CD8-positive, alpha-beta T cell (primary cell): ENCODE measurements at places on chromosomes 1 and 21. TPM values are rescaled to one million over a fixed set of nuclear protein-coding genes. Genes with fewer than 3 reads are reported as not detected.

GRCh38 chr1:3247521-3248121 lies 178.6 kb downstream of the PRDM16 start:
- no peak for DNase-seq

DNA sequence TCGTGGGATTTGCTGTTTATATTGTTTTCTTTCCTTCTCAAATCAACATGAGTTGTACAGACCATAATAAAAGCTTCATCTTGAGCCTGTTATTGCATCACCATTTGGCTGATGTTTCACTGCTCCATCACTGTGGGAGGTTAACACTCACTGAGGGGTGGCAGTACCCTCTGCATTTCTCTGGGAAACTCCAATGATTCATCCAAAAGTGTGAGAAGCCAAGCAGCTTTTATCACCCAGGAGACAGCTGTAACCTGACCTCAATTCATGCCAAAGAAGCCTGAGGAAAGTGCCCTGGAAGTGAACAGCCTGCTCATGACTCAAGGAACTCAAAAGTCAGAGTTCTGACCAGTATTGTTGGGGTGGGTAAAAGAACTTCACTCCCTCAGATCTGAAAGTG lies 84.1 kb downstream of the GPR88 start:
- no peak for DNase-seq

DNA sequence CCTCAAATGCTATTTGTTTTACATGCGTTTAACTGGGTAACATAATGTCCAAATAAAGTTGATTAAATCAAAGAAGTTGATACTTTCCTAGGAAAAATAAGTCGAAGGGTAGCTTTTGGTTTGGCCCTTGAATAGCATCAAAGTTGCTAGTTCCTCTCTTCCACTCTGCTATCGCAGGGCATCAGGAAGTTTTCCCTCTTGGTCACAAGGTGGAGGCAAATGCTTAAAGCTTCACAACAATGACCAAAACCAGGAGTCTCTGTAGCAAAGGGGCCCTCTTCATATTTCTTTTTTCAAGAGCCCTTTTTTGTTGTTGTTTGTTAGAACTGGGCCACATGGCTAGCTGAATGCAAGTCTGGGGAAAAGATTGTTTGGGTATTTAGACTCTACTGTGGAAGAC lies 668.4 kb downstream of the KCNT2 start:
- no peak for DNase-seq

DNA sequence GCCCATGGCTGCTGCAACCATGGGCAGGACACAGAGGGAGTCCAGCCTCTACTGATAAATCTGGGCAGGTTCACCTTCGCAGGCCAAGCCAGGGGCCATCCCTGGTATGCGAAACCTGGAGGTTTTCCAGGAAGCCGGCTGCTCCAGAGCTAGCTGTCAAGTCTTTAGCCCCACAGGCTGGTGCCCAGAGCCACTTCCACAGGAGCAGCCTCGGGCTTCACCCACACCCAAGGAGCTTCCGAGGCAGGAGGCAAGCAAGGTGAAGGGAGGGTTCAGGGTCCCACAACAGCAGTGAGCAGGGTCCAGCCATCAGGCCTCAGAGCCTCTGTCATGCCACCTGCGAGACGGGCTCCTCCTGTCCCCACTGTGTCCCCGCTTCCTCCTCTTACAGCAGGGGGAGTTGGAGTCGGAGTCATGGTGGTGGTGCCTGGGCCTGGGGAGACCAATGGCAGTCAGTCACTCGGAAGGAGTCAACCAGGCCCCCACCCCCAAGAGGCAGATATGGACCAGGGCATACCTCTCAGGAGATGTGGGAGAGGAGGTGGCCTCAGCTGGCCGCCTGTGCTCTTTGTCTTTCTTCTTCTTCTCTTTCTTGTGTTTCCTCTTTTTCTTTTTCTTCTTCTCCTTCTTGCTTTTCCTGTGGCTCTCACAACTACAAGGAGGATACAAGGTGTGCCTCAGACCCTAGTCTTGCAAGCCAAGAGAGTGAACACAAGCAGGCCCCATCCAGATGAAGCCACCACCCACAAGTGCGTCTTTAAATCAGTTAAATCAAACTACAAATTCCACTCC lies 2.1 kb downstream of the C1orf35 start:
- no peak for DNase-seq

DNA sequence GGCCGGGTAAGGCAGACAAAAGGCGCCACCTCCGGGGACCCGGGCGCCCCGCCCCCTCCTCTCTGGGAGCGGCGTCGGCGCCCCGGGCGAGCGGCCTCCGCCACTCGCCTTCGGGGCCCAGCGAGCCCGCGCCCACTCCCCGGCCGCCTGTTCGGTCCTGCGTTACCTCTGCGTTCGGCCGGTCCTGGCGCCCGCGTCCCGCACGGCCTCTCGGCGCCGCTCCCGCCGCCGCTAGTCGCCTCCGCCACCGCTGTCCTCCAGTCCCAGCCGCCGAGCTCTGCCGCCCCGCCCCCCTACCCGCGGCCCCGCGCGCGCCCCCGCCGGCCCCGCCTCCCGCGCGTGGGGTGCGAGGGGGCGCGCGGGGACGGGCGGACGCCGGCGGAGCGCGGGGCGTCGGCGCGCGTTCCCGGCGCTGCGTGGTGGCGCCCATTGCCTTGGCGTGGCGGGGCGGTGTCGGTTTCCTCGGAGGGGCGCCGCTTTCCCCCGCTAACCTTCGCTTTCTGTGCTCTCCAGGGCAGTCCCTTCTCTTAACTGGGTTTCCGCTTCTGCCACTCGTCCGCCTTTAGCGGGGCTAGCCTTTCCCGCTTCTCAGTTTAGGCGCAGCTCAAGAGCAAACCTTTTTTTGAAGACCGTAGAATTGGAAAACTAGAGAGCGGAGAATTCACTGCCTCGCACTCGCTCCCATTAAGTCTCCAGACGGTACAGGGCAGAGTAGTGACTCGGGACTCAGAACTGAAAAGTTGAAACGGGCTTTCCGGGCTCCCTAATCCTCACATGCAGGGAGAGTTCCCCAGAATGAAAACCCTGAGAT lies at the start of gene HP1BP3:
TSS of gene HP1BP3 (minus strand) at position 279 of the 811 bp plus-strand sequence. CDS start 6,867 bp downstream, outside the sequence.
- peak; percentile 87 for DNase-seq

DNA sequence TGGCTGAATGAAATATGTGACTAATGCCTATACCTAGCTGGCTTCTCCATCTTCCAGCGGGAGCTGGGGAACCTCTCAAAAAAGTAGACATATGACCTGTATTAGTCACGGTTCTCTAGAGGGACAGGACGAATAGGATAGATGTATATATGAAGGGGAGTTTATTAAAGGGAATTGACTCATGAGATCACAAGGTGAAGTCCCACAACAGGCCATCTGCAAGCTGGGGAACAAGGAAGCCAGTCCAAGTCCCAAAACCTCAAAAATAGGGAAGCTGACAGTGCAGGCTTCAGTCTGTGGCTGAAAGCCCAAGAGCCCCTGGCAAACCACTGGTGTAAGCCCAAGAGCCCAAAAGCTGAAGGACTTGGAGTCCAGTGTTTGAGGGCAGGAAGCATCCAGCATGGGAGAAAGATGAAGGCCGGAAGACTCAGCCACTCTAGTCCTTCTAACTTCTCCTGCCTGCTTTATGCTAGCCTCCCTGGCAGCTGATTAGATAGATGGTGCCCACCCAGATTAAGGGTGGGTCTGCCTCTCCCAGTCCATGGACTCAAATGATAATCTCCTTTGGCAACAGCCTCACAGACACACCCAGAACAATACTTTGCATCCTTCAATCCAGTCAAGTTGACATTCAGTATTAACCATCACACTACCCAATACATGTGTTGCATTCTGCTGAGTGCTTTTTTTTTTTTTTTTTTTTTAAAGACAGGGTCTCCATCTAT lies 19.6 kb downstream of the OLIG1 start:
- no peak for DNase-seq

DNA sequence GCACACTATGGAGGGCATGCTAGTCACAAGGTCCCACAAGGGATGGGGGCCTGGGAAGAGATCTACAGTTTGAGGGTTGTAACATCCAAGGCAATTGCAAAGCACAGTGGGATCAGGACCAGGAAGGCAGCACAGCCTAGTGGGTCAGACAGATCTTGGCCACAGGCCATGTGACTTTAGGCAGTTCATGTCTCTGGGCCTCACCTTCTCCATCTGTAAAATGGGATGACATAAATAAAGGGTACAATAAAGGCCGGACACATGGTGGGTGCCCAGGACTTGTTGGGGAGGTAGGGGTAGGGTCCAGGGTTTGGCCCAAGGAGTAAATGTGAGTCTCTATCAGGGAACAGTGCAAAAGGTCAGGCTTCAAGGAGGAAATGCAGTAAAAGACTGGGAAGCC lies 18.1 kb upstream of the IGSF21 start:
- no peak for DNase-seq

DNA sequence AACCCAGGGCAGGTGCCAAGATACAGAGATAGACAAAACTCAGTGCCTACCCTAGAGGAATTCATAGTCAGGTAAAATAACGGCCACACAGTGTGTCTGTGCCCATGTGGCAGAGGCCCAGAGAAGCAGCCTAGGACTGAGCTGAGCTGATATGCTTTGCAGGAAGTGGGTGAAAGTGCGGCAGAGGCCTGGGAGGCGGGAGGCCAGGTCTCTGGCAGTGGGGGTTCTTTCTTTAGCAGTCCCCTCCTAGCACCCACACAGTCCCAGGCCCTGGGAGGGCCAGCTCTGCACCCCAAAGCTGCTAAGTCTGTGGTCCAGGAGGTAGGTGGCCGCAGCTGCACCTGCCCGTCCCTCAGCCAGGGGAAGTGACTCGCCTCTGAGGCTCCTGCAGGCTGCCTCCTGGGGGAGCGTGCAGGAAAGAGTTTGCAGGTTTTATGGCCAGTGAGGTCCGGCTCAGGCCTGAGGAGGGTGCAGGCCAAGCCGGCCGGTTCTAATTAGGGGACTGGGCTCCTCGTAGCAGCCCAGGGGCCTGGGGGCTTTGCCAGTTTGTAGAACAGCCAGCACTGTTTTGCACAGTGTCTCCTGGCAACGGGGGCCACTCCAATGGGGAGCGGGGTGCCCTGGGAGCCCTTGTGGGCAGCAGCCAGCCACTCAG lies 107.9 kb downstream of the SPSB1 start:
- DNase-seq, result peak; percentile 65

- no peak for DNase-seq
Measured at GRCh38 chr1:48222501-48223242, at the start of gene SLC5A9. TSS of gene SLC5A9 (plus strand) at chr1:48222716. CDS start at chr1:48222737, 21 bp downstream.

DNA sequence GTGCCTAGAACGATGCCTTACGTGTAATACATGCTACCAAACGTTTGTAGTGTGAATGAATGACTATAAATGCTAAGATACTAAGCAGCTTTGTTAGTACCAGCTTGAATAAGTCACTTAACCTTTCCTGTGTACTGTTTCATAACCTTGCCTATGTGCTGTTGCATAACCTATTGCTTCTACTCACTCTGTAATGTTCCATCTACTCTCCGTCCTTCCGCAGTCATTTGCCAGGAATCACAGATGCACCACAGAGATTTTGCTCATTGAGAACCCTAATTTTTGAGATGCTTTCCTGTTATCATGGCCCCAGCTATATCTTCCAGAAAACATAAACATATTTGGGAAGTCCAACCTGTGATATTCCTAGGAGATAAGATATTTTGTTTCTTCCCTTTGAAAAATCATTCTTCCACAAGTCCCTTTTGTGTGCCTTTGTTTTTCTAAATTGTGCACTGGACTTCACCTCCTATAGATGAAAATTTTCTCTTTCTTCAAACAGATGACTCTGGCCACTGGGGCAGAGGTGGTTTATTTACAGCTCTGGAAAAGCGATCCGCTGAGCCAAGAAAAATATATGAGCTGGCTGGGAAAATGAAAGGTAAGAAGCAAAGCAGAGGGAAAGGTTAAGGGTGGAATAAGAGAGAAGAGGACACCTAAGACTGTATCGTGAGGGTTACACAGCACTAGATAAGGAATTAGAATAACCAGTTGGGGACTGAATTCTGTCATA lies 44.8 kb downstream of the CHD1L start:
- DNase-seq, result no peak

- no peak for DNase-seq
Measured at GRCh38 chr1:111864862-111865261, 109.2 kb downstream of the DDX20 start.

DNA sequence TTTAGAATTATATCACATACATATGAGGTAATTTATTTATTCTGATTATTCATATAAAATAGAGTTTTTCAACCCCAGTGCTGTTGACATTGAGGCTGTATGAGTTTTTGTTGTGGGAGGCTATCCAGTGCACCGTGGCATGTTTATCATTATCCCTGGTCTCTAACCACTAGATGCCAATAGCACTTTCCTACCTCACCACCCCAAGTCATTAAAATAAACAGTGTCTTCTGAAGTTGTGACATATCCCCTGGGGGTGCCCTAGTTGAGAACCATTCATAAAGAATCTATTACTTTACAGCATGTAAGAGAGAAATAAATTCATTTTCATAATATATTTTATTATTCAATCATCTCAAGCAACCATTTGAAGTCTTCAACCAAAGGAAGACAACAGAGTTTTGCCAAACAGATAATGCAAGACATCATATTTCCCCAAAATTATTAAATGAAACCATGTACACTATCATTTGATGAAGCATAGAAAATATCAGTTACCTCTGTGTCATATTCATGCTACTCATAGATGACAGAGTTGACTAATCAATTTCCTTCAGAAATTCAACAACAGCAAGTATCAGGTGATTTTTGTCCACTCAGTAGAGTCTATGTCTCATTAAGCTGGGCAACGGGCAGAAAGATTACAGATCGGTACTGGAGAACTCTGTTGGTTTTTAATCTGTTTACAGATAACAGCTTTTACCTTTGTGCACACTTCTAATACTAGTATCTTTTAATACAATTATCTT lies 39.5 kb upstream of the RGS1 start:
- no peak for DNase-seq

- DNase-seq, result no peak
Measured at GRCh38 chr21:27363719-27364477, 397.0 kb upstream of the ADAMTS5 start.

DNA sequence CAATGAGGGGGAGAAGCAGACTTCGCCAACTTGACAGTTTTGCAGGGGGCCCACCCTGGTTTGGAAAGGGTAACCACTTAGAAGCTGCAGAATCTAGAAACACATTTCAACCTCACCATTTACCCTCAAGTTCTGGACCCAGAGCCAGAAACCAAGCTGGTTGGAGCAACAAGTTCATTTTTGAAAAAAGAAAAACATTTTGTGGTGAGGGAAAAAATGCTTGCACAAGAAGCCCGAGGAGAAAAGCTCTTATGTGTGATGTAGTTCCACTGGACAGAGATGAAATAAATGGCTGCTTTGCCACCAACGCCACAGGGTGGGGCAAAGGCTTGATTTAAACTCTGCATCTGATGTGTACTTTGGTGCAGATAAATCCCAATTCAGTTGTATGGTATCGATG lies 10.6 kb upstream of the NGF start:
- DNase-seq, result no peak

KLF17 gene
- total RNA-seq, result not detected

MAP1LC3C gene
- total RNA-seq, result not detected

ATP5PF gene
- 28.1 TPM for total RNA-seq

MSH4 gene
- total RNA-seq, result not detected

DNASE2B gene
- total RNA-seq, result not detected

LRRC71 gene
- not detected for total RNA-seq

CFAP107 gene
- not detected for total RNA-seq

UFC1 gene
- 94.7 TPM for total RNA-seq

OPRD1 gene
- total RNA-seq, result not detected

RHBDL2 gene
- not detected for total RNA-seq

SPSB1 gene
- 2.2 TPM for total RNA-seq

PM20D1 gene
- total RNA-seq, result 0.67 TPM
